SW480 (cell line): ENCODE measurements at places on chromosomes 3 and 15.

DNA sequence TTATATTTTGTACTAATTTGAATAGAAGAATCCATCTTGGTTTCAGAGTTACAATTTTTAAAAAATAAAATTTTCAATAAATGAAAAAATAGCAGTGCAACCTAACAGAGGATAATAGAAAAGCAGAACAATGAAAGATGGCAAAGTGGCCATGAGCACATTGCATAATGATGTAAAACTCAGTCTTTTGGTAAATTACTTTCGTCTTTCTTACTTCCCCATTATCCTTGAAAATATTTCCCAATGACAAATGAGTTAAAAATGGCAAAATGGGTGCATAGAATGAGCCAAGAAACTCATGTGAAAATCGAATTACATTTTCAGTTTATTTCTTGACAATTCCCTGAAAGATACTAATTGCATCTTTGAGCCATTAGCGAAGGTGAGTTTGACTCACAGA lies 236.4 kb downstream of the CDIN1 start:
- DNase-seq, result no peak

- no peak for DNase-seq
These were observed 20.5 kb downstream of the RBPMS2 start for GRCh38 chr15:64754663-64755426.

DNA sequence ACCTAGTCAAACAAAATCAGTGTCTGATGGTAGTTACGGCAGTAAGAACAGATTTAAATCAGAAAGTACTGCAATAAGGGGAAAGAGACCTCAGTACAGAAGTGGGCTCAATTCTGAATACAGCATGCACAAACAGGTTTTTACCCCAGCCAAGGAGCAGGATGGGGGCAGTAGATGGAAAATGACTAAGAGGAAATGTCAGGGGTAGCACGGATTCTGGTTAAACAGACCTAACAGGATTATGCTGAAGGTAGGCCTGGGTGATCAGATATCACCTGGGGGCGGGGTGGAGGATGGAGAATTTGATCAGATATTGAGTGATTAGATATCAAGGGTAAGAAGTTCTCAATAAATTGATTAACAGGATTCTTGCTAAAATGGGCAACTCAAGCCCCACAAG lies 19.0 kb downstream of the MESD start:
- DNase-seq, result no peak

GRCh38 chr3:197104738-197105137 lies 75.1 kb upstream of the MELTF start:
- no peak for DNase-seq

GRCh38 chr3:29757054-29757777 lies 476.3 kb downstream of the RBMS3 start:
- DNase-seq, result no peak

DNA sequence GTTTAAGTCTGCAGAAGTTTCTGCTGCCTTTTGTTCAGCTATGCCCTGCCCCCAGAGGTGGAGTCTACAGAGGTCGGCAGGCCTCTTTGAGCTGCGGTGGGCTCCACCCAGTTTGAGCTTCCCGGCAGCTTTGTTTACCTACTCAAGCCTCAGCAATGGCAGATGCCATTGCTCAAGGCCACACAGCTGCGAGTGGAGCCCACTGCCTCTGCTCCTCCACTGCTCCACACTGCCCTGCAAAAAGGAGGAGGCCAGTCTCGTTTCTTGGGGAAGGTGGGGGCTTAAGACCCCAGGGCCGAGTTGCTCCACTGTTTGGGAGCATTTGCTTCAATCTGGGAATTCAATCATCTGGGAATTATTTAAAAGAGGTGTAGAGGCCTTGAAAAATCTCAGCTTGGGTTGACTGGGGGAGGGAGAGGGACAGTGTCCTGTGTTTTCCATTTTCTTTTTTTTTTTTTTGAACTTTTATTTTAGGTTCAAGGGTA lies 144.6 kb upstream of the MEF2A start:
- DNase-seq, result no peak
